ENCODE measurements at places on chromosomes 1 and 21.

DNA sequence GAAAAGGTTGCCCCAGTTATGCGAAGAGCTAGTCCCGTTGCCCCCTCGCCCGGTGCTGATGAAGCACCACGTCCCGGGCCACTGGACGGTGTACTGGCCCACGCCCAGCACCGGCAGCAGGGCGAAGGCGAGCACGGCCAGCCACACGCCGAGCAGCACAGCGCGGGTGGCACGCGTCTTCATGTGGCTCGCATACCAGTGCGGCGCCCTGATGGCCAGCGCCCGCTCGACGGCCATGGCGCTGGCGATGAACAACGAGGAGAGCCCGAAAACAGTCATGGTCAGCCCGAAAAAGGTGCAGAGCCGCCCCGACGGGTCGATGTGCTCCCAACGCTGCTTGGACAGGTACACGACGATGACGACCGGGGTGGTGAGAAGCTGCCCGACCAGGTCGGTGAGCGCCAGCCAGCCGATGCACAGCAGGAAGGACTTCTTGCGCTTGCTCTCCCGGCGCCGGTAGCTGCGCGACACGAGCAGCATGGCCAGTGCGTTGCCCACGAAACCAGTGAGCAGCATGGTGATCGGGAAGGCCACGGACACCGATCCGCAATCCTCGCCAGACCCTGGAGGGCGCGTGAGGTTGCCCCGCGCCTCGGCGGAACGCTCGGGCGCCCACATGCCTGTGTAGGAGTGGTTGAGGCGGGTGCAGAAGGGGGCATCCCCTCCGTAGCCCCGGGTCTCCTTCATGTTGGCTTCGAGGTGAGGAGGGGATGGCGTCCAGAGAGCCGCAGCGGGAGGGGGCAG, 553 bp downstream of the PTGER3 start:
- DNase-seq, result no peak

DNA sequence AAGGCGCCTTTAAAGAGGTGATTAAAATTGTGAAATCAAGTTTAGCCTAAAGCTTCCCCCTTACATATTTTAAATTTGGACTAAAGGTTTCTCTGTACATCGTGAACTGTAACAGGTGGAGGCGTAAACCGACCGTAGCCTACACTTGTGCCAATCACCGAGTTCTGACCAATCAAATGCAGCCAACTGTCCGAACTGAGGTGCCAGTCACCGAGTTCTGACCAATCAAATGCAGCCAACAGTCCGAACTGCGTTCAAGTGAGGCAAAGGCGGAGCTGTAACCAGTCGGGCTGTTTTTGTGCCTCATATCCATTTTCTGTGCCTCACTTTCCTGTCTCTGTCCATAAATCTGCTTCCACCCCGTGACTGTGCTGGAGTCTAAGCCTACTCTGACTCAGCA, 7.4 kb downstream of the TFF1 start:
- no peak for DNase-seq

- DNase-seq, result no peak
Measured at GRCh38 chr1:43806183-43806582, 98.8 kb downstream of the ST3GAL3 start.

- DNase-seq, result no peak
Measured at GRCh38 chr21:8993943-8994639, 1527.3 kb upstream of the TPTE start.

DNA sequence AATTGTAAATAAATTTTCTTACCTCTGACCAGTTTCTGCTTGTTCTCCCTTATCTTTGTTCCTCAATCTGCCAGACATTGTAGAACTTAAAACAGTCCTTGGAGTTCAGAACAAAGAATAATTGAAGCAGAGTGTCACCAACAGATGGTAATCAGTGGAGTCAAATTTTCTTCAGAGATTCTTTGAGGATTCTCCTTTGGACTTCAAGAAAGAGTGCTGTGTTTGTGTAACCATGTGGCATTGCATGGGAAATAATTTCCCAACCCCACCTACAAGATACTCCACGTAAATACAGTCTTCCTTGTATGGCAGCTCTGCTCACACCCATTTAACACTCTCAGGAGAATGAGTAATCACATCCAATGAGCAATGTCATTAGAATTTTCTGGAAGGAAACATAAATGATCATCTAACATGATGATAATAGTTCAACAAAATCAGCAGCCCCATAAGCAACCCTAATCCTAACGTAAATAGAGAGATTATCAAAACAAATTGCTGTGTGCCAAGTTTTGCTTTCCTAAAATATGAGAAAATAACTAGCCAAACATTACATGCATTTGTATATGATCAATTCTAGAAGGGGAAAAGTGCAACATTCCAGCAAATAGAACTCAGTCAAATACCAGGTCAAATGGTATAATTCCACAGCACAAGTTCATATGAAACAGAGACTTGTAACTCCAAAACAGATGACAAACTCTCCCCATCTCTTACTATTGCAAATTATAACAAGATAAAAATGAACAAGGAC, 6.9 kb upstream of the DENND1B start:
- DNase-seq, result peak; percentile 75

DNA sequence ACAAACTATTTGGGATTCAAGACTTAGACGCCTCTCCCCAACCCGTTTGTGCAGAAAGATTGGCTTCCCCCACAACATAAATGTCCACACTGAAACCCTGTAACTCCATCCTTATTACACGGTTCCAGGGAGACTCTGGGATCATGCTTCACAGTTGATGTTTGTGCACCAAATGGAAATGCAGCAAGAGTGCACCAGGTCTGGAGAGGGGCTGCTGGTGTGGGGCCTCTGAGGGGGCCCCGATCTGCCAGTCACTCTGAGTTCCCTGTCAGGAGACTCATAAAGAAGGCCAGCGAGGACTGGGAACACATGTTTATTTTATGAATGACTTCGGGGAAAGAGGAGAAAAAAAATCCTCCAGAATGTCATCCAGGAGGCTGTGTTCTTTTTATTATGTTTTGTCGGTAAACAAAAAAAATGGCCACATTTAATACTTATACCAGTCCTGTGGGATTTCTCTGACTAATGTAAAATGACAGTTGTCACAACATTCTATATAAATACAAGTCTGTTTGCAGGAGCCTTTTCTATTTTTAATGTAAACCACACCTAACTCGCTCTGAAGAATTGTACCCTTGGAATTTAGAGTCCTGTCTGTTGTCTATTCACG, 439.1 kb upstream of the VAMP3 start:
- DNase-seq, result no peak

- DNase-seq, result peak; percentile 55
Measured at GRCh38 chr1:53057127-53057526, 4.9 kb upstream of the PODN start.

- no peak for DNase-seq
Measured at GRCh38 chr1:44225761-44226160, 12.5 kb downstream of the DMAP1 start.

DNA sequence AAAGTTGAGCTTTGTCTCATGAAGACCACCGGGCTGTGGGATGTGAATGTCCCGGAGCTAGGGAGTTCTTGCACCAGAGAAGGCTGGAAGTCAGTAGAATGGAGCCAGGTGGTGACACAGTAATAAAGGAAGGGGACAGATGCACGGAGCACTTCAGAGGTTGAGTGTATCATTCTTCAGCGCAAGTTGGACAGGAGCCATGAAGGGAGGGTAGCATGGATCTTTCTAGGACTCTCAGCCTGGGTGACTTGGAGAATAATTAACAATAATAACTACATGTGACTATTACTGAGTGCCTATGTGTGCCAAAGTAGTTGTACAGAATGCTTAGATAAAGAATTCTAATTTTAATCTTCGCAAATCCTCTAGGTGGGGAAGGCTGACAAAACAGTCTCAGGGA, 258.7 kb upstream of the AJAP1 start:
- no peak for DNase-seq

DNA sequence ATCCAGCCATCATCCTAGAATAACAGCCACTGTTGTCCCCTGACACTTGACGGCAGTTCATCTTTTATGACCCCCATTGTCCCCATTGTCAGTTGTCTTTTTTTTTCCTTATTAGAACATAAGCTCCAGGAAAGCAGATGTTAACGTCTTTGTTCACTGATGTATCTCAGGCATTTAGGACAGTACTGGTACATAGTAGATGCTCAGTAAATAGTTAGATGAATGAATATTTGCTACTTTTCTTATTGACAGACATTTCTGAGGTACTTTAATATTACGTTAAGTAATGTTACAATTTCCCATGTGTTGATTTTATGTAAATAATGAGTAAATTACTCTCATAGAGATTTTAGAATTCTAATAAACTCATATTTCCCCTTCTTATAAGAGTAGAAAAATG, 69.5 kb downstream of the ADARB1 start:
- DNase-seq, result no peak

DNA sequence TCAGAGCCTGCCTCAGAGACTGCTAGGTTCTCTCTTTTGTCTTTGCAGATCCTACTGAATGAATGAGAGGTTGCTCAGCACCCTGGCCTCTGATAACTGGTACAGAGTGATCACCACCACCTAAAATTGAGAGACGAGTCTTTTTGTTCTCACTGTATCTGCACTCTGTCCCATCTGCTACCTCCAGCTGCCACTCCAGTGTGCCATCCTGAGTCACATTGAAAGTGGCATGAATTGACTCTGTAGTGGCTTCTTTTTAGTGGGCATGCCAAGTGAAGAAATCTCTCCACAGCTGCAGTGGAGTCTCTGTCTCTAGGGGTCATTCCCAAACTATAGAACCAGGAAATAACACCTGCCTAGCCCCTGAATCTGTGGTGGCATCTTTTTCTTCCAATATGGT, 14.7 kb downstream of the CAMK1G start:
- no peak for DNase-seq

DNA sequence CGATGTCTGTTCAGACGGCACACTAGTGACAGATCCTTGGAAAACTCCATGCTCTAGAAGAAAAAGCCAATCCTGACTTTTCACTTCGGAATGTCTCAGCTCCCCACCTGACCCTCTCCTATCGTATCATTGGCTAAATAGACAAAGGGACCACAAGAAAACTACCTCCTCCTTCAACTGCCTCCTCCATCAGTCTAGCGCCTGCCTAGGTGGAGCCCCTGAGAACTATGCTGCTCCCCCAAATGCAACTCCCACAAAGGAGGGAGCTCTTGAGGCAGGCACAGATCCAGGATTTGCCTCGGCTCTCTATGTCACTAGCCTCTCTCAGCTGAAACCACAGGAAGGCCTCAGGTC, 148.4 kb downstream of the TOMM20 start:
- peak; percentile 74 for DNase-seq

DNA sequence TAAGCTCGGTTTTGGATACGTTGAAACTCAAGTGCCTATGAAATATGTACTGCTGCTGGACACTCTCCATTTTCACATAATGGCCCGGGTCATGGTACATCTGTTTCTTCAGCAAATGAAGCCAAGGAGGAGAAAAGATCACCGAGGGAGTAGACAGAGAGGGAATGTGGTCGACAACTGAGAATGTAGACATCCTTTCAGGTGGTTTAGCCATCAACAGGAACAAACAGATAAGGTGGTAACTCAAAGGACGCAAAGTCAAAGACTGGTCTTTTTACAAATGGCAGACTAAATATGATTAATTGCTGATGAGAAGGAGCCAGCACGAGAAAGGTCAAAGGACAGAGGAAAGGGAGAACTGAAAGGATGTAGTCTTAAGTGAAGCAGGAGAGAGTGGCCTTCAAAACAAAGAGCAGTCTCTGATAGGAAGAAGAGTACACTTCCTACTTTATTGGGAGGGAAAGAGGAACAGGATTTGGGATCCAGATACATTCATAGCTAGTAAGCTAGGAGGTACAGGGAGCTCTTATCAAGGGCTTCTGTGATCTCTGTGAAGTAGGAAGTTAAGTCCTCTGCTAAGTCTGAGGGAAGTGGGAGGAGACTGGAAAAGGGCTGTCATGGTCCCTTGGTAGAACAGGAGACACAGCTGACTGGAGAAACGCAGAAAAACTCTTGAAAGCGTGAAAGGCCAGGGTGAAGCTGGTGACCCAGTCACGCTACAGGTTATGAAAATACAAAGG, 28.3 kb downstream of the NUP133 start:
- DNase-seq, result no peak

- no peak for DNase-seq
Measured at GRCh38 chr1:109713636-109714035, 1.6 kb downstream of the GSTM5 start.

DNA sequence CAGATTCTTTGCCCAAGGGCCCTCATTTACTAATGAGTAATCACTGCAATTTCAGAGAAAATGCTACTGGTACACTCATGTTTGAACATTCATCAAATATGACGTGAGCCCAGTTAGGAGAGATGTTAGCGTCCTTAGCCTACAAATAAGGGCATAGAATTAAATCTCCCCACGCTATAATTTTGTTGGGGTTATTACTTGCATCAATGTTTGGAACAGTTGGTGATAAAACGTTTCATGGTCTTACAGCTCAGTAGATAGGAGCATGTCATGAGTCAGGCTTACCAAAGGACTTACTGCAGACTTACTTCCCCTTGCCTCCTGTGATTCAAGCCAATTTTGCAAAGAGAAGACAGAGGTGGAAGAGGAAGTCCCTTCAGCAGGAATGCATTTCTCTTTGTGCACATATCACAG, 304.0 kb downstream of the KIF26B start:
- peak; percentile 76 for DNase-seq

- DNase-seq, result peak; percentile 70
Measured at GRCh38 chr1:185632659-185633423, 101.3 kb upstream of the HMCN1 start.

DNA sequence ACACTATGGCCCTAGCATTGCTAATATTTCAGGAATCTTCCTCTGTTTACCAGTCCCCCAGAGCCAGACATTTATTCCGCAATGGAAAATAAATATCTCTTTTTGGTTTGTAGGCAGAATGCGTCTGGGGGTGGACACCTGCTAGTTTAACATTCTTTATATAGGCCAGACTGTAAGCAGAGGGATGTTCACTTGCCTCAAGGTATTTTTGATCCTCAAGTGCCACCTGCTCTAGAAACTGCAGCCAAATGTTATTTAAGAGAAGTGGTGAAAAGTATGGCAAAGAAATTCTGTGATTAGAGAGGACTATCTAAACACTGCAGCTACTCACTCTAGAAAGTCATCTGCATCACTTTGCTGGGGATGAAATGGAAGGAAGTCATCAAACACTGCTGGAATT, 164.7 kb downstream of the NEGR1 start:
- DNase-seq, result no peak

GRCh38 chr1:209652873-209653401, 712 bp upstream of the LAMB3 start:
- DNase-seq, result peak; percentile 40

GRCh38 chr1:244352156-244352830, 99.4 kb downstream of the ADSS2 start:
- no peak for DNase-seq

- DNase-seq, result no peak
Measured at GRCh38 chr1:6815726-6816125, 30.5 kb downstream of the CAMTA1 start.

- DNase-seq, result peak; percentile 82
Measured at GRCh38 chr1:29282924-29283803, 46.8 kb downstream of the PTPRU start.

DNA sequence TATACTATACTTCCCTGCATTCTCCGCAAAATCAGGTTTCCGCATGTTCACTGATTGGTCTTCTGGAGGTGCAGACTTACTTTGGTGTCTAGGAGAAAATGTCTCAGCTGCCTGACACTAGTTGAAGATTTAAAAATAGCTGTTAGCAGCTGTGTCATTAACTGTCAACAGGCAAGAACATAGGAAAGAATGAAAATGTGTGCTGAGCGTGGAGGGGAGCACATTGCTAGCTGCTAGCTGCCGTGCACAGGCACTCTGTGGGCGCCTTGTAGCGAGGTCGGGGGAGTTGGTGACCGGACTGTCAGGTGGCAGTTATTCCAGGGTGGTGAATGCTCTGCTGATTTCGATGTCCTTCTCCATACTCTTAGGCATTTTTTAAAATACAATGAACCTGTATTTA, 5.2 kb downstream of the FAAH start:
- DNase-seq, result no peak

All from fibroblast of skin of right quadriceps (primary cell).